ENCODE measurements at places on chromosomes 6 and 20.

DNA sequence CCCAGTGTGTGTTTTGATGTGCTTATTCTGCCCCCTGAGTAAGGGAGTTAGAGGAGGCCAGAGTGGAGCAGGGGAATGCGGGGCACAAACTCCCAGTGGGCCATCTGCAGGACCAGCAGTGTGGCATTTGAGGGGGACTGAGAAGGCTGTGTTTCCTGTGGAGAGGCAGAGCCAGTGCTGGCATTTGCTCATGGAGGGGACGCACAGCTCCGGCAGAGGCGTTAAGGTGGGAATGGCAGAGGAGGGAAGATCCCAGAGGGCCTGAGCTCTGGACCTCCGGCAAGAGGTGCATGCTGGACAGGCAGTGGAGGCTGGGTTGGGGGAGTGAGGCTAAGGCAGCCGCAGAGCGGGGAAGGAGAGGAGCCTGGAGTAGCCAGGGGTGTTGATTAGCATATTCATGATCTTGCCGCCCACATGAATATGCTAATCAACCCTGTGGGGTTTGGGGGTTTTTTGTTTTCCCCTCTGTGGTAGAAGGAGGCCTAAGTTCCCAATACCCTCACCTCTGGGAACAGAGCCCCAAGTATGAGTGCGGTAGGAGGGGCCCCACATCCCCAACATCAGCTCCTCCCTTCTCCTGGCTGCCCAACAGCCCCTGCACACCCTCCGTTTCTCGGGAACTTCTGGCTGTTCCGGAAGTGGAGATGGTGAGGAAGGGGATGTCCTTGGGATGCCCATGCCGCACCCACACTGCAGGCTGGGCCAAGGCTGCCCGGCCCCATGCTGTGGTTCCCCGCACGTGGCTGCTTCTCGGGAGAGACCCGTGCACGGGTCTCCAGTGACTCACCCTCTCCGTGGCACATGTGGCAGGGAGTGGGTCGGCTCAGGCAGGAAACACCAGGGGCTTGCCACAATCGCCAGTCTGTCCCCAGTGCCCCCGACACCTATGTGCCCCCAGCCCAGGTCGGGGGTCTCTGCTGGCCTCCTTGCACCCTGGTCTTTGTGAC lies 33.8 kb downstream of the DLGAP4 start:
- no peak for DNase-seq

DNA sequence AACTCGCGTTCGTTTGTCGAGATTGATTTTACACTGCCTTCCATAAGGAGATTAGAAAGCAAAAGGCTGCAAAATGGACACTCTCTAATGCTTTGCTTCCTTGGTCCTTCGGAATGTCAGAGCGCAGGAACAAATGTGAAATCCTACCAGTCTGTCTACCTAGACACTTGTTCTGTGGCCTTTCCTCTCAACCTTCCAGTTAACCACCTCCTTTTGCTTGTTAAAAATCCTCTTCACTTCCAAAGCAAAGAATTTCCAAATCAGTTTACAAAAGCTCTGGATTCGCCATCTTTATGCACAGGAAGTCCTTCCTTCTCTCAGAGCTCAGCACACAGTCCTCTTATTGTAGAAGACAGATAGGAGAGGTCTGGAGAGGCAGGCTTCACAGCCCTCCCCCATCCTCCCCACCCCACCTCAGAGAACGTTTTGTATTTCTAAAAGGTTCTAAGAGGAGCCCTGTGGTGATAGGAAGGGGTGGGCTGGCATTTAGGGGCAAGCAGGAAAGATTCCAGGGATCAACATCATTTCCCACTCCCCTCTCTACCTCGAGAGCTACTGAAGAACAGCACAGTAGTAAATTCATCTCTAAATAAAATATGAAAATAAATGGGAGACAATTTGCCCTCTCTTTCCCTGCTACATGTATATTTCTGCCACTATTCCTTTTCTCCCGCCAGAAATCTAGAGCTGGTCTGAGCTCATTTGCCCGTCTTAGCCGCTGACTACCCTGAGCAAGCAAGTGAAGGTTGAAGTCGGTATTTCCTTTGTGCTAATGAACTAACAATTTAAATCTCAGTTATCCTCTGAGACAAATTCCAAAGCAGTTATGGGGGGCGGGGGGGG lies 18.9 kb downstream of the TFAP2A start:
- DNase-seq: no peak

DNA sequence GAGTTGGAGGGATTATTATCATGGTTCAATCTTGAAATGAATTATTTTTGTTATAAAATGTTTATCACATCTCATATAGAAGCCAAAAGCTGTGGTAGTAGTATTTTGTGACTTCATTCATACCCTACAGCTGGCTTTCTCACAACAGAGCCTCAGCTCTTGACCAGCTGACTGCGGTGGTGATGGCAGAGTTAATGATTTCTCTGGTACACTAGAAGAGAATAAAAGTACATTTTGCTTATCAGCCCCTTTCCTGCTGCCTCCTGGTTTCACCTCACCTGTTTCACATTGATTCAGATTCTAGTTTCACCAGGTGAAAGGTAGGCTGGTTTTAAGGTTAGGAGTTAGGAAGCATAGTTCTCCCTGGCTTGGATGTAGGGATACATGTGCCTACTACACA lies 55.7 kb downstream of the AFG1L start:
- DNase-seq: no peak

DNA sequence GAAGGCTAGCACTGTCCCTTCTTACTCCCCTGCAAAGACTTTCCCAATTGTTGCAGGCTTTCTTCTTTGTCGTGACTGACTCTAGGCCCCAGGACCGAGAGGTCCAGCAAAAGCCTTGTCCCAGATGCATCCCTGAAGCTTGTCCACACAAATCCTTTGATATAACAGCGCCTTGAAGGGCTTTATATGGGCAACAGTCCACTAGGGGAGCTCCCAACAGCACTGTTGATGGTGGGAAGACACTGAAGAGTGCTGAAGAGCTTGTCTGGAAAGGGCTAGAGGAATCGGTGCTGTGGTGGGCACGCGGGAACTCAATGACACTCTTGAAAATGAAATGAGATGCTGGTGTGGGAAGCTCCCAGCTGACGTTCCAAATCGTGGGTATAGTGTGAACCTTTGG lies 316.1 kb upstream of the CDH4 start:
- no peak for DNase-seq

GRCh38 chr6:87504441-87504840 lies 31.7 kb downstream of the SLC35A1 start:
- no peak for DNase-seq

- no peak for DNase-seq
These were observed 548.5 kb downstream of the CD83 start for GRCh38 chr6:14665827-14666724.

- no peak for DNase-seq
These were observed 18.9 kb downstream of the MANBAL start for GRCh38 chr20:37308086-37309050.

GRCh38 chr6:168121303-168121665 lies 42.3 kb upstream of the FRMD1 start:
- DNase-seq: no peak

- DNase-seq: no peak
These were observed 591.3 kb upstream of the NOX3 start for GRCh38 chr6:156046841-156047449.

DNA sequence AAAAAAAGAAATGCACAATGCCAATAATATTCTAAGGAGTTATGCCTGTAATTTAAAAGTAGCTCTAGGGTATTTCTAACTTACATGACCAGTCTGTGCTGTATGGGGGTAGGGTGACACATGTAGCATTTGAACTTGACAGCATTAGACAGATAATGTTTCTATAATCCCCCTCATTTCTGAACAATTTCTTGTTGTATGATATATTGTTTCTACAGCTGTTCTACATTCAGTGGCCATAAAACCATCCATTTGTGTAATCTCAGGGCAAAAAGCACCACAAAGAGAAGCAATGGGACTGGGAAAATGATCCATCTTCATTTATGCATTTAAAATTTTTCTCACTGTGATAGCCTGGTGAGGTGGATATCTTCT lies 767.8 kb downstream of the TFAP2A start:
- DNase-seq: no peak

DNA sequence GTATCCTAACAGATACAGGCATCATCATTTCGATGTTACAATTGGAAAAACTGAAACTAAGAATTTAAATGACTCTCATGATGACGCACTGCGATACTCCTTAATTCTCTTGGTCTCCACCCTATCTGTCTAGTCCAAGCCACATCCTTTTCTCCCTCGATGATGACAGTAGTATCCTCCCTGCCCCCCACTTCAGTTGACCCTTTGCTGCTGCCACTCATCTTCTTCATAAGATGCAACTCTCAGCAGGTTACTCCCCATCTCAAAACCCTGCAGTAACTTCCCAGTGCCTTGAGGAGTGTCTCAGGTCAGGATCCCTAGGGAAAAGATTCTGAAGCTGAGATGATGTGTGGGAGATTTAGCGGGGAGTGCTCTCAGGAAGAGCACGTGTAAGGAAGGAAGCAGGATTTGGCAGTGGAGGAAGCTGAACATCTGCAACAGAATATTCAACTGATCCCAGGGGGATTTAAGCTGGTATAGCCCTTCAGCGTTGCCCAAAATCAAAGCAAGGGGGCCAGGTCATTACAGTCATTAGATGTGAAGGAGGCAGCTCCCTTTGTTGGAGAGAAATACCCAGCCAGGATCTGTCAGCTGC lies 16.1 kb downstream of the JPH2 start:
- no peak for DNase-seq

- DNase-seq: no peak
These were observed 172.8 kb upstream of the MAP3K7 start for GRCh38 chr6:90759664-90760063.

GRCh38 chr20:61974357-61974665 lies 91.4 kb downstream of the TAF4 start:
- no peak for DNase-seq

- no peak for DNase-seq
These were observed 155.0 kb downstream of the GJA1 start for GRCh38 chr6:121590438-121590837.
